NCI-H2081 treated with DMSO at 0.1 percent for 48 hours (cell line): ENCODE measurements at places on chromosomes 6 and 20.
A peak's percentile ranks its signal among the peaks of the same experiment; 100 is the strongest.

- DNase-seq = no peak
Measured at GRCh38 chr20:5327356-5327755, 10.6 kb upstream of the PROKR2 start.

DNA sequence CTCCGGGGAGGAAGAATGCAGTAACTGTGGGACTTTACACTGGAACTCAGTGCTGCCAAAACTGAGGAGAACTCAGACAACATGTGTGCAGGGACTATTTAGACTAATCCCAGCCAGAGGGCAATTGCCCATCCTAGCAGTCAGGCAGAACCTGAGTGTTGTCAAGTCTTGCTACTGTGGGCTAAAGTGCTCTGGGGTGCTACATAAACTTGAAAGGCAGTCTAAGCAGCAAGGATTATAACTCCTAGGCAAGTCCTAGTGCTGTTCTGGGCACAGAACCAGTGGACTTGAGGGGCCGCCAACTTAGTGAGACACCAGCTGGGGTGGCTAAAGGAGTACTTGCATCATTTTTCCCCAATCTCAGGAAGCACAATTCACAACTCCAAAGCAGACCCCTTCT, 363.8 kb upstream of the PTCHD4 start:
- no peak for DNase-seq

- DNase-seq = no peak
Measured at GRCh38 chr20:38945012-38945411, 17.1 kb upstream of the DHX35 start.

DNA sequence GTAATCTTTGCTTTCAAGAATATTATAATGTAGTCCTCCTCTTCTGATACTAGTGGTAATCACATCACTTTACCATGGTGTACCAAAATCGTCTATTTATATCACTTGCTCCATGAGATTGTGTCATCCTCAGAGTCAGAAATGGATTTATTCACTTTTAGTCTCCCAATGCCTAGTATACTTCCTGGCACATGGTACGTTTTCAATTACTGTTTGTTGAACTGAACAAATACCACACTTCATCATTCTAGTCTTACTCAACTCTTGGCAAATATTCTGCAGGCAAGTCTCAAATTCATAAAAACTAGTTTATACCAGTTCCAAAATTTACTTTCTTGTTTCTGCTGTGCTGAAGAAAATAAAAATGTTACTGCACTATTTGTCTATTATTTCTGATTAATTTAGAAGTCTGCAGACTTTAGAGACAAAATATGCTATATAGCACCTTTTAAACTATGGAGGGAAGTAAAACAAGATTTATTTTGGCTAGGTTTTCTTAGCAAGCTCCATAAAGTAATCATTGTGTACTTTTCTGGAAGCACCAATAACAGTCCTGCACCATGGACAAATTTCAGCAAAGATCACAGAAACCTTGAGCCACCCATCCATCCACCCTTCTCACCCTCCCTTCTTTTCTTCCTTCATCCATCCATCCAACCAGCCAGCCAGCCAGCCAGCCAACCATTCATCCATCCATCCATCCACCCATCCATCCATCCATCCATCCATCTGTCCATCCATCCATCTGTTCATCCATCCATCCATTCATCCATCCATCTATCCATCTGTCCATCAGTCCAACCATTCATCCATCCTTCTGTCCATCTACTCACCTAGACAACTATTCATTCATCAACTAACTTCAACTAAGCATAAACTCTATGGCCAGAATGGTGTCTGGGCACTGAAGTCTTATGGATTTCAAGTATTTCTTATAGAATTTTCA, 102.1 kb upstream of the STMND1 start:
- DNase-seq = no peak

DNA sequence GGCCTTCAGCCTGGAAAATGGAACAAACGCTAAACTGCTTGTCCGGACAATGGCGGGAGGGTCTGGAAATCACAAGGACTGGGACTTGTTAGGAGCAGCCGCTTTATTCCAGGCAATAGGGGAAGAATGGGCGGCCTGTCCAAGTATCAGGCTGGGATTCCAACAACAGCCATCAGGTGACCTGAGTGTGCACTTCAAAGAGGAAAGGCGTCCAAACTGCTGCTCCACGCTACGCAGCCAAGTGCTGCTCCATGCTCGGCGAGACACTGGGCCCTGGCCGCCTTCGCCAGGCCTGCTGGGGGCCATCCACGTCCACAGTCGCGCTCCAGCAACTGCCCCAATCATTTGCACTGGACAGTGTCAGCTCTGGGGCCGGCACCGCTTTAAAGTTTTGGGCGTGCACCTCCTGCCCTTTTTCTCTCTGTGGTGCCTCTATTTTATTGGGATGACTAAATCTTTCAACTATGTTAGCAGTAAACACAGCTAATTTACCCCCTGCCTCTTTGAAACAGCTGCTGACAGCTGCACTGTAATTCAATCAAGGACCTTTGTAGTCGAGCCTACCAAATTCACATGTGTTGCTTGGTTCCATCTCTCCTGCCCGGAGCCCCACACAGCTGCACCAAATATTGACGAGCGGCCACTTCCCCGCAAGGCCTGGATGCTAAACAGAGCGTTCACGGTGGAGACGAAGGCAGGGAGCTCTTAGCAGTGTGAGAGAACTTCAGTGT, 98.3 kb downstream of the BMP7 start:
- no peak for DNase-seq

DNA sequence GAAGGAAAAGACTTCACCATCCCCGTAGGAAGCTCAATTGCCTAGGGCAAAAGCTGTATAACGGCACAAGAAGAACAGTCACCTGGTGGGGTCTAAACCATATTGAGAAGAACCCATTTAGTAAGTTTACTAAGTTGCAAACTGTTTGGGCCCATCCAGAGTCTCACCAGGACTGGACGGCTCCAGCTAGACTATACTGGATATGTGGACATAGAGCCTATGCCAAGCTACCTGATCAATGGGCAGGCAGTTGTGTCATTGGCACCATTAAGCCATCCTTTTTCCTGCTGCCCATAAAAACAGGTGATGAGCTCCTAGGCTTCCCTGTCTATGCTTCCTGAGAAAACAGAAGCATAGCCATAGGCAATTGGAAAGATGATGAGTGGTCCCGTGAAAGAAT, 293.9 kb downstream of the RNGTT start:
- DNase-seq = no peak

GRCh38 chr6:167699141-167699931, 127.4 kb upstream of the AFDN start:
- DNase-seq = no peak

DNA sequence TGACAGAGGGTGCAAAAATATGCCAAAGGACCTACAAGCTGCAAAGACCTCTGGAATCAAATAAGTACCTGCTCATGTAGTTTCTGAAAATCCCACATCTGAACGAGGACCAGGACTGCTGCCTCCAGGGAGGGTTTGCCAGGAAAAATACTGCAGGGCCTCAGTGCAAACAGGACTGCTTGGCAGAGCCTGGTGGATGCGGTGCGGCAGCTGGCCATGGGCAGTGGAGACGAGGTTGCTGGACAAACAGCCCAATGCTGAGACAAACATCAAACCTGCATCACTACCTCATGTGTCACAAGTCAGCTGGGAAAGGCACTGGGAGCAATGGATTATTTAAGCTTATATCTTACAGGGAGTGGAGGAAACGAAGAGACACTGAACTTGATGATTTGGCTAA, 238.8 kb downstream of the PAX1 start:
- no peak for DNase-seq

GRCh38 chr6:44653761-44654218, 266.3 kb downstream of the CDC5L start:
- DNase-seq = no peak

- DNase-seq = no peak
Measured at GRCh38 chr6:44270526-44271405, 516 bp downstream of the TMEM151B start.

GRCh38 chr6:55497694-55498093, 81.3 kb downstream of the HMGCLL1 start:
- no peak for DNase-seq

DNA sequence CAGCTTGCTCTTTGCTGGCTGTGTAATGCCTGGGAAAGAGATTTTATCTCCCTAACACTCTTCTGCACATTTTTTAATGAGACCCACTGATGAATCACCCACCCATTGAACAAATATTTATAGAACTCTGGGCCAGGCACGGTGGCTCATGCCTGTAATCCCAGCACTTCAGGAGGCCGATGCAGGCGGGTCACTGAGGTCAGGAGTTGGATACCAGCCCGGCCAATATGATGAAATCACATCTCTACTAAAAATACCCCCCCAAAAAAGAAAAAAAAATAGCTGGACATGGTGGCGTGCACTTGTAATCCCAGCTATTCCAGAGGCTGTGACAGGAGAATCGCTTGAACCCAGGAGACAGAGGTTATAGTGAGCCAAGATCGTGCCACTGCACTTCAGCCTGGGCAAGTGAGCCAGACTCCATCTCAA, 82.1 kb upstream of the SIRPA start:
- no peak for DNase-seq

DNA sequence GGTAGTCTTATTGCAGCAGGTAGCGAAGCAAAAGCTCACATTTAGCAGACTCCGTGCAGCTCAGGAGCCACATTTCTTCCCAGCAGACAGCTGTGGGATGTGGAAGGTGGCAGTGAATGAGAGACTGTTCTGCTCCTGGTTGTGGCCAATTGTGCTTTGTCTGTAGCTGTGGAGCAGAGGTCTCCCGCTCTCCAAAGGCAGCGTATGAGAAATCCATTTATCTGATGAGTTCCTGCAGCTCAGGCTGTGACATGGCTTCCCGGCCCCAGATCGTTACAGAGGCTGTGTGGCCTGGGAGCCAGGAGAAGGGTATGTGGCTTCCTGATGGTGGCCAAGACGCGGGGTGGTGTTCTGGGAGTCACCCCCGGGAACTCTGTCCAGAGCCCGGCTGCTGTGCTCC, 64.5 kb upstream of the KIF16B start:
- no peak for DNase-seq

DNA sequence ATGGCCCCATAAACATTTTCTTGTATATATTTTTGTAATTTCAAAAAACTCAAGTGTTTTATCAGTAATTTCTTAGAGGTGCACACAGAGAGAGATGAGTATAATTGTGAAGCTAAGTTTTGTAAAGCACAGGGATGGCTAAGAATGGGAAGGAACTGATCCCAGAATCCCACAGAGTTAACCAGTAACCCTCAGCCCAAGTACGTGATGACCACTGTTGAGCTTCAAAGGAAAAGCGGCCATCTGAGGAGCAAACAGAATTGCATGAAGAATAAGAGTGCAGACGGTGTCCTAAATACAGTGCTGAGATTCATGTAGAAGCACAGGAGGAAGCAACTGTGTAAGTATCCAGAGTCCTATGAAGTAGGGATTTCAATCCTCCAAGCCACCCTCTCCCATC, 28.1 kb upstream of the HLA-C start:
- DNase-seq = no peak

GRCh38 chr20:60371384-60371783, 413.2 kb downstream of the CDH26 start:
- DNase-seq = no peak

DNA sequence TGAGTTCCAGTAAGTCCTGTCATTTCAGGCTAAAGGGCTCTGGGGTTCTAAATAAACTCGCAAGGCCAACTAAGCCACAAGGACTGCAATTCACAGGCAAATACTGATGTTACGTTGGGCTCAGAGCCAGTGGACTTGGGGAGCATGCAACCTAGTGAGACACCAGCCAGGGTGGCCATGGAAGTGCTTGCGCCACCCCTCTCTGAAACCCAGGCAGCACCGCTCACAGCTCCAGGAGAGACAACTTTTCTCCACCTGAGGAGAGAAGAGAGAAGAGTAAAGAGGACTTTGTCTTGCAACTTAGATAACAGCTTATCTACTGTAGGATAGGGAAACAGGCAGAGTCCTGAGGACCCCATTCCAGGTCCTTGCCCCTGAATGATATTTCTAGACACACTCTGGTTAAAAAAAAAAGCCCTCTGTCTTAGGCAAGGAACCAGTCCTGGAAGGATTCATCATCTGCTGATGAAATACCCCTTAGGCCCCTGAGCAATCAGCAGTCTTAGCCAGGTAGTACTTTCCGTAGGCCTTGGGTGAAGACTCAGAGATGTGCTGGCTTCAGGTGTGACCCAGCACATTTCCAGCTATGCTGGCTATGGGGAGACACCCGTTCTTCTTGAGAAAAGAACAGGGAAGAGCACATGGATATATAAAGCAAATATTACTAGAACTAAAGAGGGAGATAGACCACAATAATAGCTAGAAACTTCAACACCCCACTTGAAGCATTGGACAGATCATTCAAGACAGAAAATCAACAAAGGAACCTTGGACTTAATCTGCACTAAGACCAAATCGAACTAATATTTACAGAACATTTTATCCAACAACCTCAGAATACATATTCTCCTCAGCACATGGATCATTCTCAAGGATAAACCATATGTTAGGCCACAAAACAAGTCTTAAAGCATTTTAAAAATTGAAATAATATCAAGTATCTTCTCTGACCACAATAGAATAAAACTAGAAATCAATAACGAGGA, 31.5 kb upstream of the TBC1D32 start:
- no peak for DNase-seq

- no peak for DNase-seq
Measured at GRCh38 chr6:35496036-35496840, 641 bp downstream of the TEAD3 start.

- DNase-seq = no peak
Measured at GRCh38 chr6:136508725-136509392, 41.4 kb downstream of the MAP7 start.

GRCh38 chr20:4076671-4077070, 61.3 kb upstream of the RNF24 start:
- no peak for DNase-seq

GRCh38 chr6:68080074-68080473, 555.0 kb upstream of the ADGRB3 start:
- DNase-seq = no peak

DNA sequence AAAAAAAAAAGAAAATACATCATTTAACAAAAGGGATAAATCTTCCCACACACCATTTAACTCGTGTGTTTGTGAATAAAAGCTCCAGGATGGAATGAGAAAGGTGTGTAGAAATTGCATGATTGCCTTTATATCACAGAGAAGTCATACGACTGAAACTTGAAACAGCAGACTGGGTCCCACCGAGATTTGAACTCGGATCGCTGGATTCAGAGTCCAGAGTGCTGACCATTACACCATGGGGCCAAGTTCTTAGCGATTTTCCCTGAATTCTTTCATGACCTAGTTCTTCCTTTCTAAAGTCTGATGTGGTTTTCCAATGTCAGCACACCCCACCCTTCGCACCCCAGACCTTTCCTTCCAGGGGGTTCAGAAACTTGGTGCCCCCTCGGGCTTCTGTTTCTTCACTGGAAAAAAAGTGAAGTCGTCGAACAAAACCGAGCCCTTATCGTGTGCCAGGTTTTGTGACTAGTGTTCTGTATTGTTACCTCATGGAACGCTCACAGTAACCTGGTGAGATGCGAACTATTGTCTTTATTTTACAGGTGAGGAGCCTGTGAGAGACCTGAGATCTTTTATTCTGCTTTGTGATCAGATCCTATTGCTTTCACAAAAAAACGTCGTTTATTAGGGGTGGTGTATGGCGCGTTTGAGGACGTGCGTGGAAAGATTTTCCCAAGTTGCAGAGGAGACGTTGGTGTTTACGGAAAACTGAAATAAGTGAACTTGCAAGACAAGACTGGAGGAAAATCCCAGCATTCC, 120.8 kb downstream of the OR2B2 start:
- DNase-seq = peak; percentile 61

GRCh38 chr6:25487012-25487411, 165.0 kb upstream of the SCGN start:
- no peak for DNase-seq
